ENCODE measurements at places on chromosomes 12 and 14.

GRCh38 chr14:102889615-102890014 lies 32.8 kb upstream of the AMN start:
- no peak for DNase-seq

DNA sequence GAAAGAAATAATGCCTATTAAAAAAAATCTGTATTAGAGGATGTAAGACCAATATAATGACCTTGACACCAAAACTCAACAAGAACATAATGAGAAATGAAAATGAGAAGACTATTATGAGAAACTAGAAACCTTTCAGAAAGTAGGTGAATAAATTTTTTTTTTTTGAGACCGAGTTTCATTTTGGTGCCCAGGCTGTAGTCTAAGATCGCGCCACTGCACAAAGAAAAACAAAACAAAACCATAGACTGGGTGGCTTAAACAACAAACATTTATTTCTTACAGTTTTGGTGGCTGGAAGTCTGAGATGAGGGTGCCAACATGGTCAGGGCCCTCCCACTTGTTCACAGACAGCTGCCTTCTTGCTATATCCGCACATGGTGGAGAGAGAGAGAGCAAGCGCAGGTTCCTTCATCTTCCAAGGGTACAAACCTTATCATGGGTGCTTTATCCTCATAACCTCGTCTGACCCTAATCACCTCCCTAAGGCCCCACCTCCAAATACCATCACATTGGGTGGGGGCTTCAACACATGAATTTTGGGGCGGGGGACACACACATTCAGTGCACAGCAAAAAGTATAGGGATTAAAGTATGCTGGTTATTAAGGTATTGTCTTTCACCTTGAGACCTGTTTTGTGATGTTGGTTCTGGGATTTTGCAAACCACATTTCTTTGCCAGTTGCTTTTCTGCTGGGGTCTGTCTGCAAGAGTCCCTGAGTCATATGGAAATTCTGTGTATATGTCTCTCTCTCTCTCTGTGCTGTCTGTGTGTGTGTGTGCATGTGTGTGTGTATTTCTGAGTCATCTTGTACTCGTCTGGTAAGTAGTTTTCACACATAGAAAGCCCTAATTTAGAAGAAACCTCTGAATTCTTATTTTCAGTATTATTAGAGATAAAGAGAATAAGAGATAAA lies 26.2 kb downstream of the ZCRB1 start:
- no peak for DNase-seq

DNA sequence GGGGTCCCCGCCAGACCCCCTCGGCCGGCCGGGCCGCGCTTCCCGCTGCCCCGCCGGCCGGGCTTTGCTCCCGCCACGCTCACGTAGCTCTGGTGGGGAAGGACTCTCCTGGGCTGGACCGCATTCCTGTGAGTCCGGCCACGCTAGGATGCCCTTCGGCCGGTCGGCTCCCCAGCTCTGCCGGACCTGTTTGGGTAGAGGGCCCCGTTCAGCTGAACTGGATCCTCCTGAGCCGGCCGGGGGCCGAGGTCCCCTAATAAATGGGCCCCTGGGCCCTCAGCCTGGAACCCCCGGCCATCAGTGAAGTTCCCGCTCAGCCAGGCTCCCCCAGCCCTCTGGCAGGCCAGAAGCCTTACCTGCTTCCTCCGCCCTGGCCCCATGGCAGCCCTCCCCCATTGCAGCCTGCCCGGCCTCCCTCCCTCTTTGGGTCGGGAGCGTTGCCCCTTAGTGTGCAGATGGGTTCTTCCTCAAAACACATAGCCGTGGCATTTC lies 593 bp downstream of the UNC119B start:
- no peak for DNase-seq

DNA sequence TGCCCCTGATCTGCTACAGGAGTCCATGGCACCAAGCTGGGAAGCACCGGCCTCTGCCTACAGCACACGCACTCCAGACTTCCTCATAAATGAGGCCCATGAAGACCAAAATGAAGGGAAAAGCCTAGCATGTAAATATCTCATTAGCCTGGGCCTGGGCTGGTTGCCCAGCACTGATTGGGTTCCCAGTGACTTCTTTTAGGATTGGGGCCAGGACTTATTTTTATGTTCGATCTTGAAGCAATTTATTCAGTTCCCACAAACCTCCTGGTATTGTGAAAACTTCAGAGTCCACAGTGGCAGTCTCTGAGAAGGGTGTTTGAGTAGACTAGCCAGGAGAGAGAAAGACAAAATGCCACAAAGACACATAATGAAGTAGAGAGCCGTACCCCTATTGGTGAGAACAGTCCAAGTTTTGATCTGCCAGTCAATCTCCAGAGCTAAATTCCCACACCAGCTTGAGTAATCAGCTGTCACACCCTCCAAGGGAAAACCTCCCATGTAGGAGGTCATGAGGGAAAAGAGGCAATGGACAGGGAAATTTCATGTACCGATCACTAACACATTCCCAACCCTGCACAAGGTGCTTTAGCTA lies 78.2 kb downstream of the PHLDA1 start:
- no peak for DNase-seq

- no peak for DNase-seq
These were observed 1230.4 kb downstream of the AACS start for GRCh38 chr12:126295652-126296051.
